ENCODE measurements at places on chromosomes 11 and 22. TPM values are rescaled to one million over a fixed set of nuclear protein-coding genes. Genes with fewer than 3 reads are reported as not detected.
A peak's percentile ranks its signal among the peaks of the same experiment; 100 is the strongest.

DNA sequence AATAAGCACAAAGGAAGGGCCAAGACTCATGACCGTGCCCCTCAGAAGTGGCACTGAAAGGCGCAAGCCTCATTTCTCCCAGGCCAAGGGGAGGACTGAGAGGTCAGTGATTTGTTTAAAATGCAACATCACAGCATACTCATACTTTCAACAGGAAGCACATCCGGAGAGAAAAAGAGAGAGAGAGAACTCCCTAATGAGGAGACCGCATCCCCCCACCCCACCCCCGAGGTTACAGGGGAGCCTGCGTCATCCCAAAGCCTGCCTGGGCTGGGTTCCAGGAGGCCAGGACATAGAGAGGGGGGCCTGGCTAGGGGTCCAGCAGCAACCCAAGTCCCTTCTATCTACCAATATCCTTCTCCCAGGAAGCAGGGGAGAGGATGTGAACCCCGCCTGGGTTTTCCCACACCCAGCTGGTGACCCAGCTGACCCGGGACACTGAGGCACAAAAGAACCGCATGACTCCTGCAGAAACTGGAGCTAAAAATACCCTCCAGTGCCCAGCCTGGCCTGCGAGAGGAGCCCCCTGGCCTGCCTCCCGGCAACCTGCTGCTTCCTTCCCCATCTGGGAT is 3.8 kb downstream of the CSNK1E start:
- DNase-seq: peak; percentile 86

DNA sequence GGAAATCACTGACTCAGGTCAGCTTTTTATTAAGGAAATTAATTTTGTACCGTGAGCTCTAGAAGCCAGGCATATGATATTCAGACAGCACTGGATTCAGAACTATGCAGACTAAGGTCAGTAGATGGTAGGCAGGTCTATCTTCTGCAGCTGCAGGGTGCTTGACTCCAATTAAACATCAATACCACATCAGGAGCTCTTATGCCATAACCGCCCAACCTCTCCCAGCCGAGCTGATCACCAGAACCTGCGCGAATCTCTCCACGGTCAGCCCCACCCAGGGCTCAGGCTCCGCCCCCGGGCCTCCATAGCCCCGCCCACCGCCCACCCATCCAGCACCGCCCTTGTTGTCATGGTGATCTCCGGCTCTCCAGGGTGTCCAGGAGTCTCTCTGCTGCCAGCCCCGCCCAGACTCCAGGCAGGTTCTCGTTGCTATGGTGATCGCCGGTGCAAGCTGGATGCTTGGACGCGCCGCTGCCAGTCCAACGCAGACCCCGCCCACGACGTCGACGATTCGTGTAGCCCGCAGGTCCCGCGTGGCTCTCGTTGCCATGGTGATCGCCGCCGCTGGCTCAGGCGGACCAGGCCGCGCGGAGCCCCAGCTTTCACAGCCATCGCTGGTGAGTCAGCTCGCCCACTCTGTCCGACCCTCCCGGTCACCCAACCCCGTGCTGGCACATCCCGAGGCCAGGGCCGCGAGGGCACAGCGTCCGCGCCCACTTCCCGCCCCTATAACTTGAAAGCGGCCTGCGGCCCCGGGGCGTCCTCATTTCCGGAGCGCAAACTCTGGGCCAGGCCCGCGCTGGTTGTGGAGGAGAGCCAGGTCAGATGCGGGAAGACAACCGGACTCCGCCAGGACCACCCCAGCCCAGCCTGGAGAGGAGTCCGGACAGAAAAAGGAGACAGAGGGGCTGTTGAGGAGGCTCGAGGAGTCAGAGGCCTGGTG is at the start of gene RAB36:
TSS of gene RAB36 (plus strand) at position 546 of the 946 bp plus-strand sequence. CDS start 1,140 bp downstream, outside the sequence.
- DNase-seq: peak; percentile 99

The DEPDC7 gene
- 1.1 TPM for total RNA-seq

The TYR gene
- total RNA-seq: not detected

DNA sequence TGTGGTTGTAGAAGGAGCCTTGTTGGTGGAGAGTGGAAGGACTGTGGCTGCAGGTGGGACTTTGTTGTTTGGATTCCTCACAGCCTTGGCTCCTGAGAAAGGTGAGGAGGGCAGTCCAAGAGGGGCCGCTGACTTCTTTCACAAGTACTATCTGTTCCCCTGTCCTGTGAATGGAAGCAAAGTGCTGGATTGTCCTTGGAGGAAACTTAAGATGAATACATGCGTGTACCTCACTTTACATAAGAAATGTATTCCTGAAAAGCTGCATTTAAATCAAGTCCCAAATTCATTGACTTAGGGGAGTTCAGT is 2.4 kb downstream of the FUT4 start:
- DNase-seq: no peak

GRCh38 chr11:65888163-65888814 is at the start of gene FIBP:
Gene FIBP (minus strand): TSS chr11:65888471. CDS start chr11:65888418, 53 bp downstream.
- peak; percentile 99 for DNase-seq

The ANO5 gene
- total RNA-seq: 81.3 TPM

GRCh38 chr22:42280140-42280539 is 9.7 kb upstream of the TCF20 start:
- no peak for DNase-seq

The OR56A3 gene
- not detected for total RNA-seq

GRCh38 chr11:111531136-111531535 is 9.4 kb upstream of the LAYN start:
- DNase-seq: no peak

DNA sequence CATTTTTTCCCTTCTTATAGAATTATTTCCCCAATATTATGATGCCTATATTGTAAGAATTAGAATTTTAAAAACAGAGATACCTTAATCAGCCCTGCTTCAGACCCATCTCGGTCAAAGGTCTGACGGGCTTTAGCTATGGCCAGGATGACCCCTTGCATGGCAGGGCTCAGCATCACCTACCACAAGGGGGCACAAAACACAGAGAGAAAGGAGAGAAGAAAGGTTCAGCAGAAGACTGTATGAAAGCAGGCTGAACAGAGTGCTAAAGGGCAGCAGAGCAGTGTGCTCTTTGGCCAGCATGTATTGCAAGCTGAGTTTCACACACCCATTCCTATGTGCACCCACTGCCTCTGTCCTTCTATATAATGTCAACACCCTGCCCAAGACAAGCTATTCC is 26.8 kb downstream of the CLDN25 start:
- no peak for DNase-seq

DNA sequence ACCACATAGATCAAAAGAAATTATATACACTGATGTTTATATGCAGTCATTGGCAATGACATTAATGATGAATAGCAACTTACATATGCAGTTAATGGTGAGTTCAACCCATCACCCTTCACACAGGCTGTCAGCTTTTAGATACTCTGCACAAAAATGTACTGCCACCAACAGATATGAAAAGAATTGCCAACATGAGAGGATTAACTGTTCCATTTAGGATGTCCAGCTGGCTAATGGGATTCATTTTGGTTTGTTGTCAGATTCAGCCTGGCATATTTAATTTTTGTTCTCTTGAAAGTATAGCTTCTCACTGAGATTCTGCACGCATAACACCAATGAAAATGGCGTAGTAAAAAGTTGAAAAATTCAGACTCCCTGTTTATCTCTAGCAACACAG is 554.0 kb upstream of the ARHGAP42 start:
- no peak for DNase-seq

DNA sequence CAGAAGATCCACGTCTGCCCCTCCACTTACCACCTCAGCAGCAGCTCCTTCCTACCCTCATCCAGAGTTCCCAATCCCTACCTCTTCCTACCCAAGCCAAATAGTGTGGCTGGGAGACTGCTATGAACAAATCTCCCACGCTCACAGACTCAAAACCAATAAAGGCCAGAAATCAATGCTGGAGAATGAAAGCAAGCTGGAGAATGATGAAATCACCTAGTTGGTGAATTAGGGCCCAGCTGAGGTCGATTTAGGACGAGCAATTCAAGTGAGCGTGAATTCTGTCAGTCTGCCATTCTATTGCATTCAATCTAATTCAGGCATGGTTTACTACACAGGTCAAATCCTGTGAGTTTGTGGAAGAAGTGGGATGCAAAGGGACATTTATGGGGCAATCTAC is 22.5 kb downstream of the COMMD9 start:
- DNase-seq: no peak

The MRPL40 gene
- total RNA-seq: 37.5 TPM

The RIMBP3B gene
- total RNA-seq: 0.08 TPM

The BTBD10 gene
- total RNA-seq: 23.3 TPM

GRCh38 chr11:114110952-114111947 is 51.7 kb downstream of the ZBTB16 start:
- DNase-seq: peak; percentile 72

The GPR83 gene
- total RNA-seq: 0.89 TPM

The TTC28 gene
- total RNA-seq: 18.7 TPM

GRCh38 chr11:69508974-69509373 is 27.5 kb downstream of the LINC01488 start:
- DNase-seq: no peak

GRCh38 chr22:20889025-20889704 is 28.0 kb upstream of the CRKL start:
- no peak for DNase-seq

GRCh38 chr11:131534611-131535010 is 164.2 kb downstream of the NTM start:
- DNase-seq: no peak

GRCh38 chr11:40027720-40028119 is 1431.7 kb downstream of the LRRC4C start:
- DNase-seq: no peak

- no peak for DNase-seq
Observed at GRCh38 chr11:121557348-121557747, 104.6 kb upstream of the SORL1-AS1 start.

- peak; percentile 89 for DNase-seq
Observed at GRCh38 chr11:2933375-2934020, 4.3 kb upstream of the PHLDA2 start.

GRCh38 chr11:64092111-64092760 is 56.5 kb downstream of the FLRT1 start:
- no peak for DNase-seq

The TCN2 gene
- total RNA-seq: 33.4 TPM

The KCNJ11 gene
- total RNA-seq: 27.9 TPM

The SCUBE2 gene
- total RNA-seq: 1.6 TPM

GRCh38 chr11:38547462-38547861 is 1949.4 kb upstream of the RAG2 start:
- no peak for DNase-seq

The OR6A2 gene
- not detected for total RNA-seq

- peak; percentile 35 for DNase-seq
Observed at GRCh38 chr11:107018219-107018901, at the start of gene GUCY1A2. Gene GUCY1A2 (minus strand): TSS chr11:107018476. CDS start chr11:107018055, 421 bp downstream.

DNA sequence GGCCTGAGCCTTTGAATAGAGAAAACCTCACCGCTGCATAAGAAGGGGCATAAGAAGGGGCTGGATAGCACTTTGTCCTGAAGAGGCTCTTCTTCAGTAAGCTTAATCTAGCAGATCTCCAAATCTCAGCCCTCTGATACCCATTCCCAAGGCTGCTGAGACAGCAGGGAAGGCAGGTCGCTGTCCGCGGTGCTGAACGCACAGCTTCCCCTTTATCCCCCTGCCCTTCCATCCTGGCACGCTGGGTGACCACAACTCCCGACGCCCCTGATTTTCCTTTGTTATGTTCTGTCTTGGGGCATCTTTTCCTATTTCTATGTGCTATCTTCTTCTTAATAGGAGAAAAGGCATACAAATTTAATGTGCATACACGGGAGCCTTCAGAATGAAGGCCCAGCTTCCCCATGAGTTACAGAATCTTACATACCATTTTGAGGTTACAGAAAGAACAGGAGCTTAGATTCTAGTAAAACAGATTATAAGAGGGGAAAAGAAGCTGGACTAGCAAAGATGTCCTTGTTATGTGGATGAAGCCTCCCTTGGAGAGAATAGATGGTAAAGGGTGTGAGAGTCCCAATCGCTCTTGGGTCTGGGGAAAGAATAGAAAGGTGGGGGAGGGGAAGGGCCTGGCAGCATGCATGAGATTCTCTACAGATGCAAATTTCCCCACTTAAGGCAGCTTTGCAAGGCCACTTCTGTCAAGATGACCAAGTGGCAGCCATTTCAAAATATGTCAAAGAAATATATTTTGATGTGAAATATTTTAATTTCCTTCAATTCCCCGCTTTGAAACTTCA is 5.7 kb upstream of the SULT4A1 start:
- peak; percentile 59 for DNase-seq
